ENCODE measurements at places on chromosomes 5 and 9. TPM values are rescaled to one million over a fixed set of nuclear protein-coding genes. Genes with fewer than 3 reads are reported as not detected.

TRIM52 gene
- 22.5 TPM for total RNA-seq

NUTM2G gene
- not detected for total RNA-seq

EDIL3 gene
- 6.8 TPM for total RNA-seq

C9orf85 gene
- 18.5 TPM for total RNA-seq

SHOC1 gene
- total RNA-seq = 0.16 TPM

FAM153A gene
- total RNA-seq = 35.5 TPM

PCDHGA6 gene
- total RNA-seq = 6.1 TPM

CLTA gene
- total RNA-seq = 170 TPM

GRCh38 chr5:10627160-10627701 is 63.4 kb downstream of the ANKRD33B start:
- DNase-seq = no peak

DNA sequence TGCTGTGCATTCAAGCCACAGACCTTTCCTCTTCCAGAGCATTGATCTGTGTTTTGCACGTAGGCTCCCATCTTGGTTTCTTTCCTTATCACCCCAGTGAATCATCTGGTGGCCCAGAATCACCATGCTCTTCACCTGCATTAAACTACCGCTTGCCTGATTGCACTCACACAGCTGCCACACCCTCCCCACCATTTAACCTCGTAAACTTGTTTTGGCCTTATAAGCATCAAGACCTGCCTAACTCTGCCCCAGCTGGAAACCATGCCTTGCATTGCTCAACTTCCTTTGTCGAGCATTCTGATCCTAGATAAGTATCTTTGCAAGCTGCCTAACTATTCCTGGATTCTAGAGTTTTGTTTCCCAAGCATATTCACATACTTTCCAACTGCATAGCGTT is 369.6 kb upstream of the SEMA6A start:
- DNase-seq = peak; percentile 45

GRCh38 chr5:13601112-13601511 is 343.4 kb downstream of the DNAH5 start:
- no peak for DNase-seq

DNA sequence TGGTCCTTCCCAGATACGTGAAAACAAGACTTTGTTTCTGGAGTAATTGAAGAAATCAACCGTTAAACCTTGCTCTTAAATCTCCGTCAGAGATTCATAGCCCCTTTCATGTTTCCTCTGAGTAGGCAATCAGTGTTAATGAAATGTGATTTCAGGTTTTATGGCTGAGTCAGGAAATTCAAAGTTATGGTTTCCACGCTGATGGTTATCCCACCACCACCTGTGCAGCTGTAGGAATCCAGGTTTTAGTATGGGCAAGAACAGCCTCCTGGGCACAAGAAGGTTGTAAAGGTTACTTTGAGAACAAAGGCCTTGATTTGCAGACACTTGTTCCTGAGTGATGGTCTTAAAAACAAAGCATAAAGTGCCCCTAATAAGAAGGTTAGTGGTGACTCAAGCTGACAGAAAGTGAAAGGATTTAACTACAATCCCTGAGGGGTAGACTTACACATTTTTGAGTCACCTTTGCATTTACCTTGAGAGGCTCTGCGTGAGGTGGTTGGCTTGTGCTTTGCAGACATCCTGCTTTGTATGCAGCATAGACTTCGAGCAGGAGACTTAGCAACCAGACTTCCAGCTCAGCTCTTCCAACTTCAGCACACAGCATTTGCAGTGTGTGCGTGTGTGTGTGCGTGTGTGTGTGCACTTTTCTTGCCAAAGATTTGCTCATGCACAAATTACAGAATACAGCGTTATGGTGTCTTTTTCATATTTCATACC is 159.6 kb downstream of the TLE4 start:
- DNase-seq = no peak

GRCh38 chr9:1994180-1994579 is 21.0 kb upstream of the SMARCA2 start:
- no peak for DNase-seq

GRCh38 chr5:157934600-157934999 is 75.7 kb upstream of the CLINT1 start:
- no peak for DNase-seq

DNA sequence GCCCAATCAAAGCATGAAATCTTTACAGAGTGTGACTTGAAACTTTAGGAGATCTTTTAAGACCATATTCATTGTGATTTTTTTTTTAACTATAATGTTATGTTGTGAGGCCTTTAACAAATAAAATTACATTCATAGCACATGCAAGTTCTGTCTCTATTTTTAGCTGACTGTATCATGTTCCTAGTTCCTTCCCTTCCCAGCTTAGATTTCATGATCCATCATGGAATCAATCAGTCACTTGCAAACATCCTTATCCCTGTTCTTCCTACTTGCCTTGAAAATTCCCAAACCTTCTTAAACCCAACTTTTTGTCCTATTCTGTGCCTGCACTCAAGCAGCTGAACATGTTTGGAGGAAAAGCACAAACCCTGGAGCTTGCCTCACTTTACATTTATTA is 141.8 kb downstream of the DMXL1 start:
- DNase-seq = no peak

DNA sequence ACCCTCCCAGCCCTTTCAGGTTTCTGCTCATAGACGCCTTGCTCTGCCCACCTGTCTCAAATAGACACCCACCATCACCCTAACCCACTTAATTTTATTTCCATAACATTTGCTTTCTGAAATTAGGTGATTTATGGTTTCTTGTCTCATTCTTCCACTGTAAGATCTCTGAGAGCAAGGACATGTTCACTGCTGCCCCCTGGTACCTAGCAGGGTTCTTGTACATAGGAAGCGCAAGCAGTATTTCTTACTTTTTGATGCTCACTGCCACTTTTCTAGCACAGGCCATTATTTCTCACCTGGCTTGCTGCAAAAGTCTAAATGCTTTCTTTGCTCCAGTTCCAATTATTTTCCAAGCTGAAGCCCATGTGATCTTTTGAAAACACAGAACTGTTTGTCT is 16.8 kb downstream of the C9orf57 start:
- no peak for DNase-seq

- no peak for DNase-seq
Observed at GRCh38 chr5:97471951-97472350, 288.9 kb upstream of the RIOK2 start.

DNA sequence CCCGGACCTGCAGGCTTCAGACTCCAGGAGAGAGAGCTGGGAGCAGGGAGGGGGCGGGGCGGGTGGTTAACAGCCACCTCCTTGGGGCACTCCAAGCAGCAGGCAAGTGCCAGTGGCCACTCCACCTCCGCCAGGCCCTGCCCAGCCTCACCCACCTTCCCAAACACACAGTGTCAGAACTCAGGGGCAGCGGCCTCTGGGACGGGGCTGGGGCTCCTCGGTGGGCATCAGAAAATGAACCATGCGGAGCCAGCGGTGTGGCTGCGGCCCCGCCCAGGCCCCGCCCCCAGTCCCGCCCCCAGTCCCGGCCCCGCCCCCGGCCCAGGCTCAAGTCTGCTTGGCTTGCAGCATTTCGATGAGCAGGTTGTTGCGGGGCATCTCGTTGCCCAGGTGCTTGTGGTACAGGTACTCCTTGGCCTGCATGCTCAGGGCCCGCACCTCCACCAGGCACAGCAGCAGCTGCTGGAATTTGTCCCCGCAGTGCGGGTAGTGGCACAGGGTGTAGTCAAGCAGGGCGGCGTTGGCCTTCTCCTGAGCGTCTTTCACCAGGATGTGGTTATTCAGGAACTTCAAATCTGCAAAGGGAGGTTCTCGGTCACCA is 24.7 kb downstream of the NR5A1 start:
- no peak for DNase-seq

DNA sequence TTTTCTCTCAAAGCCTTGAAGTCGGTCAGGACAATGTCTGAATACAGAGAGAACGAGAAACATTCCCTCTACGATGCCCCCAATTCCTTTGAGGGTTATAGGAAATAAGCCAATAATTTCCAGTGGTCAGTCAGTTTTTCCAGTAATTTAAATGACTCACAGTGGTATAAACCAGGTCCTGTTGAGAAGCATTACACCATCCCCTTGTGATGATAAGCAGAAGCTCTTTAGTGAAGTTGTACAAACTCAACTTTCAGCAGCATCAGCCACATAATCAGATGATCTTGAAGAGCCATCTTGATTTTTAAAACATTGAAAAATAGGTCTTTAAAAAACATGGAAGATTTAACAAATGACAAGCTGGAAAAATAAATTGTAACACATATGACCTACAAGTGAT is 173.9 kb upstream of the ZNF462 start:
- no peak for DNase-seq

DNA sequence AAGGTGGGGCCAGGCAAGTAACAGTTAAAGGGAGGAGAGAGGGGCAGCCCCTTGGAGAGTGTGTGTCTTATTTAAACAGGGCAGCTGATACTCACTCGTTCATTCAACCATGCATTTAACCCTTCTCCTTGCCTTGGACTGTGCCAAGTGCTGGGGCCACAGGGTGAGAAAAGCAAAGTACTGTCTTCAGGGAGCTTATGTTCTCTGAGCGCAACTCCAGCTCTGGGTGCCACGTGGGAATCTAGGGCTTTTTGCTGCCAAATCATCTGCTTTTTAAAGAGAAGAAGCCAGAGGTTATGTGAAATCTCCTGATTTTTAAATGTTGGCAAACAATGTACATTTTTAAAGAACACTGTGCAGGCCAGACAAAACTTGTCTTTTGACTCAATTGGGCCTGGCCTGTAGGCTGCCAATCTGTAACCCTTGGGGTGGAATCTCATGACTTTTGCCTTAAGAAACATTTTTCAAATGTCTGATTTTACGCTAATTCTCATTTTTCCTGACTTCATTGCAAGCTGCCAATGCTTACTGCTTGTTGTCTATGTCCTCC is 157.8 kb downstream of the NTRK2 start:
- no peak for DNase-seq

DNA sequence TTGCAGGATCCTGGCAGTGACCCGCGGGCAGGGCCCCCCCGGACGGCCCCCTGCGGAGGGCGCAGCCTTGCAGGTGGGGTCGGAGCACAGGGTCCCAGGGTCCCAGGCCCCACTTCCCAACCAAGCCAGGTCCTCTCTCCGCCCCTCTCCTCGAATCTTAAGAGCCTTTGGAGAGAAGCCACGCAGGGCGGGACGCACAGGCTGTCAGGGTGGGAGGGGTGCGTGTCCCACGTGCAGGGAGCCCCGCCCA is 18.4 kb upstream of the EGFL7 start:
- no peak for DNase-seq

DNA sequence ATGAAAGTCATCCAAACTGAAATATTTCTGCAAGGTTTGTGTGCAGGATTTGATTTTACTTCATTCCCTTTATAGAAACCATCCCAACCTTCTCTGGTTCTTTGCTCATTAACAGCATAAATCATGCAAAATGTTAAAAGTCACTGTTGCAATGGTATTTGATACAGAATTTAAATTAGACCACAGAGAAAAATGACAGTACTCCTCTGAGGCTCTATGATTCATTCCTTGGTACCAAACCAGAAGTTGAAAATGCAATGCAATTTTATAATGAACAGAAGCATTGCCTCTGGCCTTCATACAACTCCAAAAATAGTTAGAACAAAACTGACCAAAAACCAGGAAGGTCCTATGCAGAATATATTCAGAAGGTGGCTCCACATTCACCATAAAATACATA is 607.1 kb downstream of the TLE1 start:
- no peak for DNase-seq

DNA sequence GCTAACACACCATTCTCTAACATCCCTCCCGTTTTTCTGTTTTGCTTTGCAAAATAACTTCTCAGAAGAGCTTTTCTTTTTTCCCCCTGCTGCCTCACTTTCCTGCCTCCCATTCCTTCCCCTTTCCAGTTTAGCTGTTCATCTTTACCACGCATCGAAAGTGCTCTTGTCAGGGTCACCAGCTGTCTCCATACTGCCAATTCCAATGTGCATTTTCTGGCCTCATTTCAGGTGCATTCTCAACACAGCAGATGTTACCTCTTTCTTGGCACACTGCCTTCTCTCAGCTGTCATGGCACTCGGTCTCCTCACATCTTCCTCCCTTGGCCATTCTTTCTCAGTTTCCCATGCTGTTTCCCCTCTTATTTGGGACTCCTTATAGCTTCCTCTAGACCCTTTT is 9.5 kb downstream of the ARSK start:
- no peak for DNase-seq

- no peak for DNase-seq
Observed at GRCh38 chr5:67133217-67133616, 63.4 kb downstream of the CD180 start.

GRCh38 chr9:35603986-35604577 is 980 bp upstream of the TESK1 start:
- DNase-seq = peak; percentile 100

DNA sequence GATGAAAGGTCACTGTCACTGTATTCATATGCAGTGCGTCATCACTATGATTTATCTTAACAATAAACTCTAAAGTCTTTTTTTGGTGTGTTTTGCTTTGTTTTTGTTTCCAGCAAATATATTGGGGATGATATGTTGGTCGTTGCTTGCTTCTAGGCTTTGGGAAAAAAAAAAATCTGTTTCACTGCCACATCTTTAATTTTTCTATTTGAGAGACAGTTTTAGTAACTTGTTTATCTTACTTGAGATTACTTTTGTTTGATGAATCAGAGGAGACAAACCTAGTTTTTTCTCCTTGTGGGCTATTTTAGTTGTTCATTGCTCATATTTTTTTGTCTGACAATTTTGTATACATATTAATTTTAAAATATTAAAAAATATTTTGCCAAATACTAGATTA is 19.4 kb downstream of the CWC27 start:
- DNase-seq = no peak

- no peak for DNase-seq
Observed at GRCh38 chr5:142110046-142110531, 1.5 kb downstream of the NDFIP1 start.

GRCh38 chr5:103358305-103358995 is 99.9 kb downstream of the MACIR start:
- DNase-seq = no peak

GRCh38 chr5:154900066-154900465 is 37.9 kb downstream of the GEMIN5 start:
- DNase-seq = no peak

- no peak for DNase-seq
Observed at GRCh38 chr5:177446200-177447065, at the start of gene PRR7. TSS of gene PRR7 (plus strand) at chr5:177446814. CDS start at chr5:177455068, 8,254 bp downstream.

All from ureter (tissue), 1 donor.